Vagina (tissue), 2 donors: ENCODE measurements at places on chromosomes 13 and 19.

GRCh38 chr13:36370108-36370429, 23.9 kb upstream of the SPART start:
- DNase-seq: no peak

DNA sequence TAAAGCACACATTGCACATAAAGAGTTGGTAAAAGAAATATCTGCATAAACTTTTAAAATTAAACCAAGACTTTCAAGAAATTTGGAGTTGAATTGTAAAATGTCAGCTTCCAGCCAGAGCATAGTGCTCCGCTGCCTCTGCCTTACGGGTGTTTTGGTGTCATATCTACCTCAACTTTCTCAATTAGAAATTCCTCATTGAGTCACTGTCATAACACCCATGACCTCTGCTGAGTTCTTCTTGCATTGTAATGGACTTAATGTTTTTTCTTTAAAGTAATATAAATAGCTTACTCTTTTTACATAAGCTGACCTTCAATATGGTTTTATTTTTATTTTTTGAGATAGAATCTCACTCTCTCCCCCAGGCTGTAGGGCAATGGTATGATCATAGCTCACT, 551.0 kb upstream of the NBEA start:
- DNase-seq: no peak

DNA sequence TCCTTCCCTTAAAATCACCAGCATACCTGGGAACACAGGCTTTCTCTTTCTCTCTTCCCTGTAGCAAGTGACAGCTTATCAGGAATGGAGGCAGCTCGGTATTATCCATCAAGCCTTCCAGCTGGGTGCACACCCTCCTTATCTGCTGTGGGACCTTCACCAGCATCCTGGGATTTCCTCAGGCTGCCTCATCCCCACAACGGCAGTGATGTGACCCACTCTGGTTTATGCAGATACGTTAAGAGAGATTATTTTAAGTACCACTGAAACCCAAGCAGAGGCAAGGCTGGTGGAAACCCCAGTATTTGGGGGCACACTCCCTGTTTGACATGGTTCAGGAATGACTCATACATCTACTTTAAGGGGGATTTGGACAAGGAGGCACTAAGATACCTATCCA, 192.1 kb downstream of the TM9SF2 start:
- DNase-seq: no peak

DNA sequence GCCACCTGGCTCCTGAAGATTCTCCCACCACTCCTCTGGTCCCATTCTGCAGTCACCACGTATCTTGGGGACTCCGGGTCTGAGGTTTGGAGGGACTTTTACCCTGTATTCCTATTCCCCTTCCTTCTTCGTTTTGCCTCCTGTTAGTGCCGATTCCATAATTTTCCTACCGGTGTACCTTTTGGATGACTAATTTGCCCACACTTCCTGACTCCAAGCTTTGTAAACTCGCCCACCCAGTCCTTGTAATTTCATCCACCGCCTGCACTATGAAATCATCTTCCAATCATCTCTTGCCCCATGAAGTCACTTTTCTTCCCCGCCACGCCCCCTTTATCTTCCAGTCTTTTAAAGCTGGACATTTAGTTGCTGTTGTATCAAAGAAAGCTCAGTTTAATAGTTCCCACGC, 572 bp downstream of the UCHL3 start:
- DNase-seq: no peak

DNA sequence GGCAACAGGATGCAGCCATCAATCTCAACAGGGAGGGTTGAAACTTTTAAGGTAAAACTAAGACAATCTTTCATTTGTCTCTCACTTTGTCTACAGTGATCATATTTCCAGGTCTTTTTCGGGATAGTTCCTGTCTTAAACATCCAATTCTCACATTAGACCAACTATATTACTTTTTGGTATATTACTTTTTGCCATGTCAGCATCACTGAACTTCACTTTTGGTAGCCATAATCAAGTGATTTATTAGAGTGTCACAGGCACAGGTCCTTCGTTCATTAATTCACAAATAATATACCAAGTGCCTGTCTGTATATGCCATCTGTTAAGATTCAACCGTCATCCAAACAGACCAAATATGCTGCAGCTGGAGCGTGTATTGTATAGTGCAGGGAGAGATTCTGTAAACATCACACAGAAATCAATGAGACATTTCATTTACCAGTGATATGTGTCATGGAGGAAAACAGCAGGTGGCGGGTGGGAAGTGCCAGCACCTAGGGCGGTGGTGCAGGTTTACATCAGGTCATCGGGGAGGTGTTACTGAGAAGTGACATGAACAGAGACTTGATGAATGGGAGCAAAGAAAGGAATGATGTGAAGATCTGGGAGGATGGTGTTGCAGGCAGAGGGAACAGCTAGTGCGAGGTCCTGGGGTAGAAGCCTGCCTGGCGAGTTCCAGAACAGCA, 24.9 kb downstream of the ARHGEF7 start:
- DNase-seq: no peak

- no peak for DNase-seq
Measured at GRCh38 chr13:33279414-33280278, 5.9 kb downstream of the STARD13 start.

GRCh38 chr19:18191640-18192062, 1.4 kb upstream of the MPV17L2 start:
- no peak for DNase-seq

GRCh38 chr13:80133631-80134261, 207.2 kb downstream of the SPRY2 start:
- no peak for DNase-seq

DNA sequence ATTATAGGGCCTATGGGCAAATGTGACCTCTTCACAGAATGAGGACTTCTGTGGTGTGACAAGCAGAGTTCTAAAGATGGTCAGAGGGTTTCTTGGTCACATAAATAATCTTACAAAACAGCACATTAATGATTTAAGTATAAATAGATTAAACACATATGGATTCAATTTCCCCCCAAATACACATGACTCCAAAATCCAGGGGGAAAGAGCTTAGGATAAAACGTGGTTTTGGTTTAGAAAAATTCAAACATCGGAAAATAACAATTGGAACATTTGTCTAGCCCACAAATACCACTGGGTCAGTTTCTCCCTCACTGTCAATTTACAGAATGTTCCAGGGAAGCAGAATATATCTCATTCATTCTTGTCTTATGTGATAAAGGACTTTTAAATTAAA, 283.1 kb downstream of the COG6 start:
- no peak for DNase-seq

- DNase-seq: no peak
Measured at GRCh38 chr19:36401475-36401874, 17.0 kb downstream of the ZFP82 start.

DNA sequence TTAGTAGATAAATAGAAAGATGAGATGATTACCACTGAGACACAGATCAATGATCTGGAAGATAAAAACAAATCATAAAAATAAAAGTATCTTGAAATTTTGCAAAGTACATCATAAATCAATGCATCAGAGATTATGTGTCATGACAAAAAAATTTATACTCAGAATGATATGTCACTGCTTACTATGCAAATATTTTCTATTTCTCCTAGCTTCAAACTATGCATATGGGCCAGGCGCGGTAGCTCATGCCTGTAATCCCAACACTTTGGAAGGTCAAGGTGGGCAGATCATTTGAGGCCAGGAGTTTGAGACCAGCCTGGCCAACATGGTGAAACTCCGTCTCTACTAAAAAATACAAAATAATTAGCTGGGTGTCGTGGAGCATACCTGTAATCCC, 17.3 kb upstream of the RBM26 start:
- DNase-seq: no peak

GRCh38 chr19:47626238-47626637, 17.3 kb downstream of the BICRA start:
- no peak for DNase-seq

DNA sequence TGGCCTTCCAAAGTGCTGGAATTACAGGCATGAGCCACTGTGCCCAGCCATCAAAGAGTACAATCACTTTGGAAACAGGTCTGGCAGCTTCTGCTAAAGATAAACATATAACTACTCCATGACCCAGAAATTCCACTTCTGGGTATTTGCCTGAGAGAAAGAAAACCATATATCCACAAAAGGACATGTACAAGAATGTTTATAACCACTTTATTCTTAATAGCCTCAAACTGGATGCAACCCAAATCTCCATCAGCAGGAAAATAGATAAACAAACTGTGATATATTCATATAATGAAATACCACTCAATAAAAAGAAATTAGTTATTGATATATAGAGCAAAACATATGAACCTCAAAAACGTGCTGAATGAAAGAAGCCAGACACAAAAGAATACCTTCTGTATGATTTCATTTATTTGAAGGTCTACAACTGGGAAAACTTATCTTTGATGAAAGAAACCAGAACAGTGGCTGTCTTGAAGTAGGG, 40.5 kb downstream of the TEX26 start:
- DNase-seq: no peak

DNA sequence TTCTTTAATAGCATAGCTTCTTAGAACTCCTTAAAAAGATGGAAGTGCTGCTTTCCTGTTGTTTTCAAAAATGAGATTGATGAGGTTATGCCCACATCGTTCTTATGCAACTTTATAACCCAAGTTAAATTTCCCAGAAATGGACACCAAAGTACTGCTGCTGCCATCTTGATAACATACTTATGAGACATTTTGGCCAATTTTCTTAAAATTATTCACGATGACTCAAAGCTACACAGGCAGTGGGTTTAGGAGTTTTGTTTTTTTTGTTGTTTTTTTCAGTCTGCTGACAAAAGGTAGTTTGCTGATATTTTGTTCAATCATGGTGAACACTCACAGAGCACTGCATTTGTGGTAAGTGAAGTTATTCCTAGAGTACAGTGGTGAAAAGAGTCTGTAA, 54.9 kb upstream of the RFC3 start:
- no peak for DNase-seq

- DNase-seq: no peak
Measured at GRCh38 chr19:3868770-3869456, at the start of gene ZFR2. ZFR2 (minus strand) TSS chr19:3869038; CDS start chr19:3869017, 21 bp downstream.

DNA sequence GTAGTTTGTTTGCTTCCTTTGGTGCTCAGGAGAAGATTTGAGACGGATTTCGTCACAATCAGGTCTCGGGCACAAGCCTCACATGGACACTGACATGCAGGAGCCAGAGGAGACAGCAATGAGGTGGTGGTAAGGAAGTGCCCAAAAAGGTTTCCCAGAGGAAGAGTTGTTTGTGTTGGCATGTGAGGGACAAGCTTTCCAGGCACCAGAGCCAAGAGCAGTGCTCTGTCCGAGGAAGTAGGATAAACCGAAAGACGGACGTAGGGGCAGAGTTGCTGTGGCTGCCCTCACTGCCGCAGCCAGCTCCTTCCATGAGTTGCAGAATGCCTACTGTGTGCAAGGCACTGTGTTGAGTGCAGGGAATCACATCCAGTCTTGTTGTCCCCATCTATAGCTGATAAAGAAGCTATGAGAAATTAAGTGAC, 27.7 kb downstream of the SAE1 start:
- no peak for DNase-seq

GRCh38 chr13:111584101-111584672, 263.7 kb downstream of the TEX29 start:
- DNase-seq: no peak

DNA sequence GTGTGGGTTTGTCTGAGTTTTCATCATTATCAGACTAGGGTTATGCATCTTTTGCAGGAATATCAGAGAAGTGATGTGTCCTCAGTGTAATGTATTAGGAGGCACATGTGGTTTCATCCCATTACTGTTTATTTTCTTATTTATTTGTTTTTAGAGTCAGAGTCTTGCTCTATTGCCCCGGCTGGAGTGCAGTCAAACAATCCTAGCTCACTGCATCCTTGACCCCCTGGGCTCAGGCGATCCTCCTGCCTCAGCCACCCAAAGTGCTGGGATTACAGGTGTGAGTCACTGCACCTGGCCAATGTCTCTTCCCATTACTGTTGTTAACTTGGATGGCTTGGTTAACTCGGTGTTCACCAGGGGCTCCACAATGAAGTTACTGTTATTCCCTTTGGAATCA, 67.4 kb downstream of the MAP4K1 start:
- DNase-seq: no peak

- DNase-seq: no peak
Measured at GRCh38 chr13:19657872-19658591, 24.6 kb downstream of the MPHOSPH8 start.

- DNase-seq: no peak
Measured at GRCh38 chr19:347946-348861, 3.6 kb upstream of the MIER2 start.

GRCh38 chr19:19259741-19260140, 13.4 kb downstream of the TM6SF2 start:
- DNase-seq: no peak

GRCh38 chr19:2042485-2043250, 8.4 kb downstream of the MKNK2 start:
- DNase-seq: peak; percentile 93

GRCh38 chr13:24271601-24272451, 37.6 kb upstream of the C1QTNF9 start:
- no peak for DNase-seq

GRCh38 chr13:96072392-96072791, 17.5 kb upstream of the HS6ST3 start:
- no peak for DNase-seq

DNA sequence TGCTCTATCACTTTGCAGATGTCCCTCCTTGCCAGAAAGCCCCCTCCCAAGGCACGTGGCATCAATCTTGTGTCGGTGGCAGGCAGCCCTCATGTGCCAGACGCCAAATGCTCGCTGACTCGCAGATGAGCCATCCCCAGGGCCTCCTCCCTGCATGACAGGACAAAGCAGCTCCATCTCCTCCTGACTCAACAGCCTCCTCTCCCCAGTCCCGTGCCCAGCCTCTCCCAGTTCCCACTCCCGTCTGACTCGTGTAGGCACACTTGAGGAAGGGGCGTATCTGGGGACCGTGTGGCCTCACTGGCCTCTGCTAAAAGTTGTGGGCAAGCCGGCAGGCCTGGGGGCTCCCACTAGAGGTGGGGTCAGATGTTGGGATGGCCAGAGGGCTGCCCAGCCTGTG, 133.6 kb downstream of the STK24 start:
- no peak for DNase-seq

- DNase-seq: no peak
Measured at GRCh38 chr19:41228486-41228885, 9.5 kb downstream of the AXL start.

DNA sequence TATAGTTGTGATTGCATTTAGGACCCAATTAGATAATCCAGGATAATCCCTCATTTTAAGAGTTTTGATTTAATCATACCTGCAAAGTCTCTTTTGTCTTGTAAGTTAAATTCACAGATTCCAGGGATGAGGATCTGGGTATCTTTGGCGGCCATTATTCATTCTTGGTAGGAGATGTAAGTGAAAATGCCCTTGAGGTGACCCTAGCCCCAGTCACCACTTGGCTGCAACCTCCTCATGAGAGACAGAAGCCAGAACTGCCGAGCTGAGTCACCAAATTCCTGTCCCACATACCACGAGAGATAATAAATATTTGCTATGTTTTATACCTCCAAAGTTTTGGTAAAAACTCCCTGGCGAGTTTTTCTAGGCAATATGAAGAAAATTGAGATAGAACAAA, 389.4 kb downstream of the RFC3 start:
- no peak for DNase-seq

- no peak for DNase-seq
Measured at GRCh38 chr13:44323754-44324153, 49.9 kb upstream of the SERP2 start.

- DNase-seq: no peak
Measured at GRCh38 chr19:46603195-46603637, 2.1 kb downstream of the CALM3 start.

- DNase-seq: no peak
Measured at GRCh38 chr13:20127562-20128458, 33.0 kb downstream of the GJA3 start.

GRCh38 chr13:27081893-27082679, 89.5 kb downstream of the USP12 start:
- DNase-seq: no peak
